ENCODE measurements at places on chromosomes 4 and X.

GRCh38 chrX:136251041-136251991 lies at the start of gene MAP7D3:
Gene MAP7D3 (minus strand): TSS chrX:136251400. CDS start chrX:136251358, 42 bp downstream.
- DNase-seq: peak; percentile 55

- DNase-seq: no peak
Observed at GRCh38 chr4:163606896-163607691, 112.6 kb downstream of the TMA16 start.

DNA sequence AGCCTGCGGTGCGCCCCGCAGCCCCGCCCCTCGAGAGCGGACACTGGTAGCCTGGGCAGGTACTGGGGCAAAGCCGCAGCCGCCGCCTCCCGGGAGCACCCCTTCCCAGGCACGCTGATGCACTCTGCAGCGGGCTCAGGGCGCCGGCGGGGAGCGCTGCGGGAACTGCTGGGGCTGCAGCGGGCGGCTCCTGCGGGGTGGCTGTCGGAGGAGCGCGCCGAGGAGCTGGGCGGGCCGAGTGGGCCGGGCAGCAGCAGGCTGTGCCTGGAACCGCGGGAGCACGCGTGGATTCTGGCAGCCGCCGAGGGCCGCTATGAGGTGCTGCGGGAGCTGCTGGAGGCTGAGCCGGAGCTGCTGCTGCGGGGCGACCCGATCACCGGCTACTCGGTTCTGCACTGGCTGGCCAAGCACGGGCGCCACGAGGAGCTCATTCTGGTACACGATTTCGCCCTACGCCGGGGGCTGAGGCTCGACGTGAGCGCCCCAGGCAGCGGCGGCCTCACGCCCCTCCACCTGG lies 401 bp downstream of the SOWAHD start:
- DNase-seq: peak; percentile 31

DNA sequence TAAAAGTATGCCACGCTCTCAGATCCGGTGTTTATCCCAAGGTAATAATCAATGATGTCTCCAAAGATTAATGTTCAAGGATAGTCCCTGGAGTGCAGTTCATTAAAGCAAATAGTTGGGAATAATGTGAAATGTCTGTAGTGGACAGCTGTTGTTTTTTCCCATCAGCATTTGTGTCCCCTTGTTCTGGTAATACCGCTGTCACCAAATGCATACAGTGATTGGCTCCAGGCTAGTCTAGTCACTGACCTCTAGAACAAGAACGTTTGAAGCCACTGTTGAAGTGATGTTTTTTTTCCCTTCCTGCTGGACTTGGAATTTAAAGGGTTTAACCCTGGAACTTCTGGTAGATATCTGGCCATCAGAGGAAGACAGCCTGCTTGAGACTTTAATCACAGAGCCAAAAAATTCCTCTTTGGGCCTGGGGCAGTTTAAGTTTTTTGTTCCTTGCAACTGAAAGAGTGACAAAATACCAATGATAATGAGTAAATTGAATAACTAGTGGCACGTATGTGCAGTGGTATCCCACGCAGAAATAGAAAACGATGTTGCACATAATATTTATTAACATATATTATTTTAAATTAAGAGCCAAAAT lies 30.6 kb downstream of the HSD17B11 start:
- no peak for DNase-seq

DNA sequence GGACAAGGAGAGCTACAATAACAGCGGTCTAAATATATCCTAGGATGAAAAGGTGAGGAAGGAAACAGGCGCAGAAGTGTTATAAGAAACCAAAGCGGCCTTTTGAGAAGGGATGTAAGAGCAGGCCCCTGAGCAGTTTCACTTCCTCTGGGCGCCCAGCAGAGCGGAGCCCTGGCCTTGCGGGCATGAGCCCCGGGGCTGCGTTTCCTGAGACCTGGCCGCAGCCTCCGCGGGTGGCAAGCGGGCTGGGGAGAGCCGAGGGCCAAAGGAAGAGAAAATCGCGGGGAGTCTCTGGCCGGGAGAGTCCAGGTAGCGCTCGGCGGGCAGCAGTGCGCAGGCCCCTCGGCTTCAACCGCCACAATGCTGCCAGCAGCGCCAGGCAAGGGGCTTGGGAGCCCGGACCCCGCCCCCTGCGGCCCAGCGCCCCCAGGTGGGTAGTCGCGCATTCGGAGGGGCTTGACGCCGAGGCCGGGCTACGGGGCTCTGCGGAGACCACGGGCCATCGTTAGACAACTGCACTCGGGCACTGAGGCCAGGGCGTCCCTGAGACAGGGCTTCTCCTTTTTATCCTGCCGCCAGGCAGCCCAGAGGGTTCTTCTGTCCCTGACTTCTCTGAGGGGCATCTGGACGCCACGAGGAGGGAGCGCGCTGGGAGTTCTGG lies at the start of gene BANK1:
Gene BANK1 (plus strand): TSS at position 210 of the 661 bp plus-strand sequence. CDS start 151 bp downstream, at position 361.
- no peak for DNase-seq

- no peak for DNase-seq
Observed at GRCh38 chr4:152398060-152398459, 137.8 kb downstream of the FBXW7 start.

DNA sequence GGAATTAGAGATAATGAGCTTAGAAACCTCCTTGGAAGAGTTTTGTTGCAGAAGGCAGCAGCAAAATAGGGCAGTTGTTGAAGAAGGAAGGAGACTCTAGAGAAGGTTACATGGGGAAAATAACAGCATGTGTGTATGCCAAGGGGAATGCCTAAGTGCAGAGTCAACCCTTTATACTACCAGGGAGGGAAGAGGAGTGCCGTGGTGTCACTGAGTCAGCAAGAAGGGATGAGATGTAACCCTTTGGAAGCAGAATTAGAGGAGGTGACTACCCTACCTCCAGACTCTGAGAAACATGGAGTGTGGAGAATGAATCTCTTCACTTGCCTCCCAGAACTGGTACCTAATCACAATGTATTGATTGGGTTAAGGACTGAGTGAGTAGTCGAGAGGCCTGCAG lies 6.7 kb upstream of the GABRE start:
- no peak for DNase-seq

DNA sequence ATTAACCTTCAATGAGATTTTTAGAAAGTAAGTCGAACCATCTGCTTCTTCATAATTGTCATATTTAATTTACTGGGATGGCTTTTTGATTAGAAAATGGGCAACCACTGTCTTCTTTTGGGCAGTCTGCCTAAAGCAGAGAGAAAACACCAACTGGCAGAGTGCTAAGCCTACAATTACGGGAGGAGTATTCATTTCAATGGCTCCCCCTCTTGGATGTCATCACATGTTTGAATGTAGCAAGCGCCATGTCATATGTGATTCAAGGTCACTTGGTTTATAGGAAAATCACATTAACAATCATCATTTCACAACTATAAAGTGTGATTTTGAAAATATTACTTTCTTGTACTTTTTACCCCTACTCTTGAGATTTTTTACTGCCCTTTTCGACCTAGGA lies 261.9 kb downstream of the FRMPD4 start:
- DNase-seq: no peak

DNA sequence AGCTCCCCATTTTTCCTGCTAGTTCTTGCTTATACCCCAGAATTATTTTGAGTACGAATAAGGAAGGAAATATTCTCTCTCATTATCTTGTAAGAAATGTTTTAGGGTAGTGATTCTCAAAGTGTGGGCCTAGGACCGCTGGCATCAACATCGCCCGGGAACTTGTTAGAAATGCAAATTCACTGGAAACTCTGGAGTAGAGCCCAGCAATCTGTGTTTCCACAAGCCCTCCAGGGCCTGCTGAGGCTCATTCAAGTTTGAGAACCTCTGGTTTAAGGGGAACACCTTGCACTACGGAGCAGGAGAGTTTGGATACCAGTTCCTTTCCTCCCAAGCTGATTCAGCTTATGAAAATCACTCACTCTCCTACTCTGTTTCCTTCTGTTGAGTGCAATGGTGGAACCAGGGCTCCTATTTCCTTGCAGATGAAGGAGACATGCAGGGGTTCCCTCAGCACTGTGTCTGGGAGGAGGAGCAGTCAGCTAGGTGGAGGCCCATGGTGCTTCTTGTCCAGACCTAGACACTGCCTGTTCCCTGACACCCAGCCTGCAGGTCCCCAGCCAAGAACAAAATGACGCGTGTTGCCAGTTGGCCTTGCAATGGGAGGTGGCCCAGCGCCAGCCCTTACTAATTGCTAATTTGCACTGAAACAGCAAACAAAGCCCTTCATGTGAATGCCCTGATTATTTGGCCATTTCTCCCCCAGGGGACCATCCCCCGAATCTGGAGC lies 68.5 kb downstream of the CYTL1 start:
- no peak for DNase-seq

- no peak for DNase-seq
Observed at GRCh38 chrX:6021316-6022091, 207.2 kb downstream of the NLGN4X start.

DNA sequence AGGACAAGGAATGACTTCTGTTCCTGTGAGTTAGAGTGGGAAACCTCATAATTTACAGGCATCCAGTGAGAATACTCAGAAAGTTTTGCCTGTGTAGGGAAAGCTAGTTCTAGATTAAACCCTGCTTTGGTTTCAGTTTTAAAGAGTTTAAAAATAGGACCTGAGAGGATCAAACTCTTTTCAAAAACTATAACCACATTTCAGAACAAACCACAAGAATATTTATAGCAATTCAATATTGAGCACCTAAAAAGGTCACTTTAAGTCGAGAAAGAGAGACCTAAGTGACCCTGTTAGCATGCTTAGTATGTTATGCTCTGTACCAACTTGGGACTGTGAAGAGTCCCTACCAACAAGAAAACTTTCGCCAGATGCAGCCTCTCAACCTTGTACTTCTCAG lies 17.4 kb upstream of the PWWP3B start:
- no peak for DNase-seq

DNA sequence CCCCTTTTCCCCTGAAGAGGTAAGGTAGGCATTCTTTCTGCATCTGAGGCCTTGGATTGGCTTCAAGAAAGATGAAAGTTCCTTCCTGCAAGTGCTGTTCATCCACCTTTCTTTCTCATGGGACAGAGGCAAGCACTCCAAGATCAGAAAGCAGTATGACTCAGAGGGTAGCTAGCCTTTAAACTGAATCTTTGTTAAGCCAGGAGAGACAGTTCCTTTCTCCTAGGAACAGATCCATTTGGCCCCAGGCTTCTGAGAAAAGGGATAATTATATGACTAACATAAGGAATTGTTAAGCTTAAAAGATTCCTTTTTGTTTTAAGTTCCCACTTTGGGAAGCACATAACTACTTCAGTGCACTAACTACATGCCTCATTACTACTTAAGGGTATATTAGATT lies 192.0 kb downstream of the PPP3CA start:
- no peak for DNase-seq

GRCh38 chr4:2393353-2394270 lies 24.8 kb downstream of the ZFYVE28 start:
- no peak for DNase-seq

DNA sequence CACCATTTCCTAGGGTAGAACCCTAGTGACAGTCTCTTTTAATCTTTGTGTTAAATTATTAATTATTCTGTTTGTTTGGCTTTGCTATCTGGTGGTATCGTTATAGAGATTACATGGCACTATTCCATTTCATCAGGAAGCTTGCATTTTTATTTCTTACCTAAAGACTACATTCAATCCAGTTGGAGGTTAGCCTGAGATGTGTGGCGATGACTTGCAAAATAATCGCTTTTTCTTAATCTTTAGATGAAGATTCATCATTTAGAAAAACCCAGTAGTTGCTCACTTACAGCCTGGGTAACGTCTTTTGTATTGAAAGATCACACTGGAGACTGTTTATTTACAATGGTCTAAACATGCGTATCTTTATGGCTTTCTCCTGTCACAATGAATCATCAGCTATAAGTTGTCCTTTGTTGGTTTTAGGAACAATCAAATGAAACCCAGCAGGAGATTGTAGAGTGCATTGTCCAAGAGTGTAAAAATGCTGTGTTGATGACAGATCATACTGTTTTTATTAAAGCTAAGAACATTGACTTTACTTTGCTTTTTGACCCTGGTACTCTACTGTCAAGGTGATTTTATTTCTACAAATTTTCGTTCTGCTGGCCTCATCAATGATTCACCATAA lies 281.7 kb upstream of the PITX2 start:
- DNase-seq: no peak

DNA sequence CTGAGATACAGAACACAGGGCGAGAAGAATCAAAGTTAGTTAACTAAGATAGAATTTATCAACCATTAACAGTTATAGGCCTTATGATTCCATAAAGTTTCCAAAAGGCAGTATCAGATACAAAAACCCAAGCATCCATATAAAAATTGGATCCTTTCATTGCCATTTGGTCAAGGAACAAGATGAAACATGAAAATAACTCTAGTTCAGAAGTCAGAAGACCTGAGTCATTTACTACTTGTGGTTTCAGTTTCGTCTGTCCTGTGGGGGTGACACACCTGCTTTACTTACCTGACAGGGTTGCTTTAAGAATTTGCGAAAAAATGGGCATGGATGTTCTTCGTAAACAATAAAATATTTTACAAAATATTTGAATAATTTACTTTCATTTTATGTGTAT lies 130.8 kb downstream of the ANAPC10 start:
- DNase-seq: no peak

- DNase-seq: no peak
Observed at GRCh38 chrX:30597216-30598012, 19.8 kb upstream of the TASL start.

GRCh38 chr4:146292508-146292907 lies 78.2 kb downstream of the REELD1 start:
- no peak for DNase-seq

DNA sequence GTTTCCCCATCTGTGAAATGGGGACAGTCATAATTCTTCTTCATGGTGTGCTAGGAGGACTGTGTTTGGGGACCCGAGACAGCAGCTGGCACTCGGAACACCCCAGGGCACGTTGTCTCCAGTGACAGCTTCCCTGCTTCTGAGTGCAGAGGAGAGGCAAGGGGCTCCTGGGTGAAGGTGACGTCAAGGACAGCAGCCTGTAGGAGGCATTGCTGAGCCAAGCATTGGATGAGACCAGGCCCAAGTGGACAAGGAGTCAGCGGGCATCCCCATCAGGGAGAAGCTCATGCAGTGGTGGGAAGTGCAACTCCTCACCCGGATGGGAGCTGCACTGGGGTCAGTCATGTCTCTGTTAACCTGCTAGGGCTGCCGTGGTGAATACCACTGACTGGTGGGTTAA lies 46.1 kb downstream of the EVC start:
- DNase-seq: no peak

GRCh38 chr4:118254368-118254767 lies 98.4 kb downstream of the PRSS12 start:
- DNase-seq: no peak

DNA sequence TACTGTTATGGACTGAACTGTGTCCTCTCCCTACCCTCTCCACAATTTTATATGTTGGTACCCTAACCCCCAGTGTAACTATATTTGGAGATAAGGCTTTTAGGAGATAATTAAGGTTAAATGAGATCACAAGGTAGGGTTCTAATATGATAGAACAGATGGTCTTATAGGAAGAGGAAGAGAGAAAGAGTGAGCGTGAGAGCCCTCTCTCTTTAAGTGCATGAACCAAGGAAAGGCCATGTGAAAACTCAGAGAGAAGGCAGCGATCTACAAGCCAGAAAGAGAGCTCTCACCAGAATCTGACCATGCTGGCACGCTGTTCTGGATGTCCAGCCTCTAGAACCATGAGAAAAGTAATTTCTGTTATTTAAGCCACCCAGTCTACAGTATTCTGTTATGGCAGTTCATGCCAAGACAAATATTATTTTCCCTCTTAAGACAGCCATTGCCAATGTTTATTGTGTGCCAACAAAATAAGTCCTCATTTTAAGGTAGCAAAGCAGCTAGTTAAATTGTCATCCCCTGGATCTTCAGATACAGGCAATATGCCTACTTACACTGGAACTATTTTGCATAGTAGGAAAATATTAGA lies 336.2 kb downstream of the MID1IP1 start:
- no peak for DNase-seq

Measured in T-helper 9 cell (primary cell).